Spleen (tissue), 13 donors: ENCODE measurements at places on chromosomes 3 and 15. TPM values are rescaled to one million over a fixed set of nuclear protein-coding genes. Genes with fewer than 3 reads are reported as not detected.

GRCh38 chr3:143031327-143031726, 30.0 kb downstream of the U2SURP start:
- H3K36me3 ChIP-seq: peaks cover 98% of the 10 kb centered on the region
- no peak overlapping the region for H3K27ac ChIP-seq
- no peaks in the 10 kb centered on the region for H3K27me3 ChIP-seq
- no peak overlapping the region for H3K4me3 ChIP-seq
- no peak for DNase-seq

GRCh38 chr3:110859336-110859735, 212.3 kb upstream of the NECTIN3 start:
- no peak overlapping the region for H3K27ac ChIP-seq
- H3K27me3 ChIP-seq: no peaks in the 10 kb centered on the region
- H3K4me3 ChIP-seq: no peak overlapping the region
- no peak for DNase-seq
- H3K4me1 ChIP-seq: no peaks in the 10 kb centered on the region

DNA sequence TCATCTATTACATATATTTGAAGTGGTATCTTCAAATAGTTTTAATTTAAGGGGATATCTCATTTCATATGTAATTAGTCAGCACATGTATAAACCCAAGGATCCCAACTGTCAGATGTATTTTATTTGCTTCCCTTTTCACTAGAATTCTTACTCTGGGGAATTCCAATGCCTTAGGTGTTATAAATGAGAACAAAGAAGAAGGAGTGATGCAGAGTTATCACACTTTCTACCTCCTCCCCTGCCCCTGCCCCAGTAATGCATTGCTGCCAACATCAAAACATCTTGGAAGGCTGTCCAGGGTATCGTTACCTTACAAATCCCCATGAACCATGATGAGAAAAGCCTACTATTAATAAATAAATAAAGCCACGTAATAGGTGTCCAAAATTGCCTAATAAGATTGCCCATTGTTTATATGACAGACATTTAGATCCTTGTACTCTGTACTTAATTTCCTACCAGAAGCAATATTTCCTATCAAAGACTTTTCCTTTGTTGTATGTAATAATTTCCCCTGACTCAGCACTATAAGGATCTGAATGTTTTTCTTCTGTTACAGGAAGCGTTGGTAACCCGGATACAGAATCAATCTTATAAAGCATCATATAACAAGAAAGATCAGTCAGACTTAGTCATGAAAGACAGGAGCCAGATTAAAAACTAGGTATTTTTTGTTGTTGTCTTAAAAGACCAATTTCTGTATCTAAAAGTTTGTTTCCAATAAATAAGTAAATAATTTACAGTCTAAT, 38.8 kb downstream of the CBLB start:
- H3K4me3 ChIP-seq: no peak overlapping the region
- DNase-seq: no peak
- no peaks in the 10 kb centered on the region for H3K27me3 ChIP-seq
- H3K36me3 ChIP-seq: no peaks in the 10 kb centered on the region

DNA sequence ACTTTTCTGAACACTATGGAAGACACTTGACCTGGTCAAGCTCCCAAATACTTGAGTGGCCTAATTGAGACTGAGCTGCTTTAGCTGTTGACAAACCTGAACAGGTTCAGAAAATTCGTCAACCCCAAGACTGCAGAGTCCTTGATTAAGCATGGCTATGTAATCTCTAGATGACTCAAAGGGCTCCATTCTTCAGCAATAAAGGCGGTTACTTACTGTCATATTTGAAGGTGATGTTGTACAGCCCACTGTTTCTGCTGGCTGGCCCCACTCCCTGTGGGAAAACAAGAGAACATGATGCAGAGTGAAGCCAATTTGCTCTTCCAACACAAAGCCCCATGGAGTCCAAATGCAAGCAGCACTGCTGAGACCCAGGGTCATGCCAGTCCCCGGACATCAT, 45.1 kb downstream of the IL17RD start:
- no peak for DNase-seq
- no peak overlapping the region for H3K4me3 ChIP-seq
- no peaks in the 10 kb centered on the region for H3K27me3 ChIP-seq

GRCh38 chr15:92091155-92091734, 237.7 kb downstream of the SLCO3A1 start:
- no peak overlapping the region for H3K4me3 ChIP-seq
- H3K27ac ChIP-seq: no peak overlapping the region
- no peaks in the 10 kb centered on the region for H3K27me3 ChIP-seq
- no peak for DNase-seq
- peaks cover 58% of the 10 kb centered on the region for H3K4me1 ChIP-seq

DNA sequence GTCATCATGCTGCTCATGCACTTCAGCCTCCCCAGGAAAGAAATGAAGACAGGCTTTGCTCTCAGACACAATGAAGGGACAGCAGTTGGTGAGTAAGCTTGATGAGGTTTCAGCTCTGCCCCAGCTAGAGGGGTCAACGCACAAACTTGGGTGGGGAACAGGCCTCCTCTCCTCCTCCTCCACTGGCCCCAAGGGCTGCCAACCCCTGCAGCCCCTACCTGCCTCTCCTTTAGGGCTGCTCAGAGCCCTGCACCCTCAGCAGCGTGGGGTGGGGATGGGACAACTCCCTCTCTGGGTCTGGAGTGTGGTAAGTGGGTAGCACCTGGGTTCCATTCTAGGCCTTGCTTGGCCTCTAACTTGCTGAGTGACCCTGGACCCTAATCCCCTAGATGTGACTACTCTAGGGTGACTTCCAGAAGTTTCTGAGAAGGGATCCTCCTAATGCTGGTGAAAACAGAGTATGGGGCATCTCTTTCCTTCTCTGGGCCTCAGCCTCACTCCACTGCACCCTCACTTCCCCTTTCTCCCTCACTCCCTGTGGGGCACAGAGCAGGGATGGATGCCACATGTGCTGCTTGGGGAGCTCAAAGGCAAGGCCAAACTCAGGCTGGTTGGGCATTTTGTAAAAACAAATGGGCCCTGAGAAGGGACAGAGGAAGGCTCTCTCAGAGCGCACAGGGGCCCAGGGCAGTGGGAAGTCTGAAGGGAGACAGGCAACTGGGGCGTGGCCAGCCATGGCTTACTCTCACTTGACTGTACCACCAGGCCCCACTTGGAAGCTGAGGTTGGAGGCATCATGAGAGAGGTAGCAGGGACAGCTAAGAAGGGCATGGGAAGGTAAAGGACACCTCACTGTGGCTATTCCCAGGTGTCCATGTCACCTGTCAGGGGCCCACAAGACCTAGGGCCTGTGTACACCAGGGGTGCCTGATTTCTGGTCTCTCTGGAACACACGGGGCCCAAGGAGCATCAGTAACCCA, 64.0 kb downstream of the SYNM start:
- no peak for DNase-seq
- peaks cover 14% of the 10 kb centered on the region for H3K4me1 ChIP-seq
- no peaks in the 10 kb centered on the region for H3K36me3 ChIP-seq
- no peak overlapping the region for H3K27ac ChIP-seq
- H3K27me3 ChIP-seq: no peaks in the 10 kb centered on the region

DNA sequence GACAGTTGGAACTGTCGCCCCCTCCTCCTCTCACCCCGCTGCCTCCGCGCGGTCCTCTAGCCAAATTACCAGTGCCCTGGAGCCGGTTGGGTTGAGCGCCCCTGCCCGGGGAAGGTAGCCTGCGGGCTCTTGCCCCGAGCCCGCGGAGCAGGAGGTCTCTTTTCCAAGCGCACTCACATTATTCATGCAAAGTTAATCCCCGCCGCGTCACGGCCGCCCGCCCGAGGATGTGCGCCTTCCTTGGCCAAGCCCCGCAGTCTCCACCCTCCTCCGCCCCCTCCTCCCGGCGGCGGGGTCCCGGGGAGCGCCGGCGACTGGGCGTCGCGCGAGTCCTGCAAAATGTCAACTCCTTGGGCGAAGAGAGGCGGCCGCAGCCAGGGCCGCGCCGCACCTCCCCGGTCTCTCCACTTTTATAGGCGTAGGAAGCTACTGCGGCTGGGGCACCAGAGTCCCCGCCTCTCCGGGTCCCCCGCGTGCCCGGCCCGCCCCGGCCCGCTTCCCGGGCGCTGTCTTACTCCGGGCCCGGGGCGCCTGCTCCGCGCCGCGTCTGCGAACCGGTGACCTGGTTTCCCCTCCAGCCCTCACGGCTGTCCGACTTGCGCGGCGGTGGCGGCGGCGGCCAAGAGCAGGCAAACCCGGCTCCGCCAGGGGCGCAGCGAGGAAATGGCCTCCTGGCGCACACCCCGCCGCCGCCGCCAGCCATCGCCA, at the start of gene THRB:
Gene THRB, minus strand, starts transcription at position 233 of the 708 bp plus-strand sequence.
- no peaks in the 10 kb centered on the region for H3K36me3 ChIP-seq
- DNase-seq: peak; percentile 89
- peaks cover 48% of the 10 kb centered on the region for H3K27me3 ChIP-seq
- H3K4me1 ChIP-seq: peaks cover 12% of the 10 kb centered on the region
- peak within 1 kb of the TSS; percentile 83 for H3K4me3 ChIP-seq
- peak within 1 kb of the TSS; percentile 91 for H3K27ac ChIP-seq

GRCh38 chr15:62462721-62463120, 297.6 kb upstream of the C2CD4B start:
- peak overlapping the region; percentile 22 for H3K27ac ChIP-seq
- no peak for DNase-seq
- H3K27me3 ChIP-seq: no peaks in the 10 kb centered on the region
- H3K4me1 ChIP-seq: no peaks in the 10 kb centered on the region
- H3K4me3 ChIP-seq: no peak overlapping the region

- no peaks in the 10 kb centered on the region for H3K4me1 ChIP-seq
- no peak overlapping the region for H3K4me3 ChIP-seq
- no peak for DNase-seq
- H3K36me3 ChIP-seq: no peaks in the 10 kb centered on the region
- no peak overlapping the region for H3K27ac ChIP-seq
Observed at GRCh38 chr15:33639051-33639450, 328.3 kb downstream of the RYR3 start.

DNA sequence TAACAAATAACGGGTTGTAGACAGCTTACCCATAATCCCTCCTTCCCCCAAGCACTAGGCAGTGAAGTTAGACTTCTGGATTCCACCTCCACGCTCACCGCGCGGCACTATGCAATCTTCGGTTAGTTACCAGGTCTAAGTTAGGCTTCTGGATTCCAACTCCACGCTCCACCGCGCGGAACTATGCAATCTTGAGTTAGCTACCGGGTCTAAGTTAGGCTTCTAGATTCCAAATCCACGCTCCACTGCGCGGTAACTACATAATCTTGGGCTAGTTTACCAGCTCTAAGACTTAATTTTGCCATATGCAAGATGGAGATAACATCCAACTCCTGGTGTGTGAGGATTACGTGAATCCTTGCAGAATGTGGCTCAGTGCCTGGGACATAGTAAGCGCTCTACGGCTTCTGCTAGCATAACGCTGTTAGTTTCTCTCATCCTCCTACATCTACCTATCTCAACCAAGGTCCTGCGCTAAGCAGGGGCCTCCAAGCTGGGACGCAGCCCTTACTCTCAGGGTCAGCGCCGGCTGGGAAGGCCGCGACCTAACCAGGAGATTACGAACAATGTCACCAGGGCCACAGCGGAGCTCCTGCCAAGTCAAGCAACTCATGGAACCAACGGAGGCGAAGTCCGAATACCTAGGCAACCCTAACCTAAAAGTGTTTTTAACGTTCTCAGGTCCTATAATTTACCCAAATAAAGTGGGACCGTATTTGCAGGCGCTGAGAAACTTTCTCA, 497 bp upstream of the RPLP1 start:
- H3K27ac ChIP-seq: peak overlapping the region; percentile 93
- DNase-seq: no peak
- H3K4me1 ChIP-seq: peaks cover 14% of the 10 kb centered on the region
- no peaks in the 10 kb centered on the region for H3K27me3 ChIP-seq
- peaks cover 30% of the 10 kb centered on the region for H3K36me3 ChIP-seq
- H3K4me3 ChIP-seq: peak overlapping the region; percentile 91

- H3K36me3 ChIP-seq: no peaks in the 10 kb centered on the region
- H3K4me3 ChIP-seq: peak overlapping the region; percentile 49
- no peaks in the 10 kb centered on the region for H3K27me3 ChIP-seq
- H3K27ac ChIP-seq: peak overlapping the region; percentile 96
Observed at GRCh38 chr3:17742880-17743657, 638 bp upstream of the TBC1D5 start.

DNA sequence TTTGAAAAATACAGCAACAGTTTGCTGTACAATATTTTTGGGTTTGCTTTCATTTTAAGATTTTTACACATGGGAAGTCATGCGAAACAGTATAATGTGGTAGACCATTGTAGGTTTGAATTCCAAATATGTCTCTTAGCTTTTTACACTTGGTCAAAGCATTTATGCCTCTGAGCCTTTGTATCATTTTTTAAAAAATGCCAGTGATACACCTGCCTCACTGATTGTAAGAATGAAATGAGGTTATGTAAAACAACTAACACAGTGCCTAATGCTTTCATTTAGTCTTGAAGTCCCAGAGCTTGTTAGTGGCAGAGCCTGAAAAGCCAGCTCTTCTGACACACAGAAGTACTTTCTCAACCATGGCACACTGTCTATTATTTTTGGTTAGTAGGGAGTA, 202.0 kb downstream of the UBE2E2 start:
- H3K4me1 ChIP-seq: peaks cover 15% of the 10 kb centered on the region
- no peaks in the 10 kb centered on the region for H3K27me3 ChIP-seq
- H3K36me3 ChIP-seq: no peaks in the 10 kb centered on the region

DNA sequence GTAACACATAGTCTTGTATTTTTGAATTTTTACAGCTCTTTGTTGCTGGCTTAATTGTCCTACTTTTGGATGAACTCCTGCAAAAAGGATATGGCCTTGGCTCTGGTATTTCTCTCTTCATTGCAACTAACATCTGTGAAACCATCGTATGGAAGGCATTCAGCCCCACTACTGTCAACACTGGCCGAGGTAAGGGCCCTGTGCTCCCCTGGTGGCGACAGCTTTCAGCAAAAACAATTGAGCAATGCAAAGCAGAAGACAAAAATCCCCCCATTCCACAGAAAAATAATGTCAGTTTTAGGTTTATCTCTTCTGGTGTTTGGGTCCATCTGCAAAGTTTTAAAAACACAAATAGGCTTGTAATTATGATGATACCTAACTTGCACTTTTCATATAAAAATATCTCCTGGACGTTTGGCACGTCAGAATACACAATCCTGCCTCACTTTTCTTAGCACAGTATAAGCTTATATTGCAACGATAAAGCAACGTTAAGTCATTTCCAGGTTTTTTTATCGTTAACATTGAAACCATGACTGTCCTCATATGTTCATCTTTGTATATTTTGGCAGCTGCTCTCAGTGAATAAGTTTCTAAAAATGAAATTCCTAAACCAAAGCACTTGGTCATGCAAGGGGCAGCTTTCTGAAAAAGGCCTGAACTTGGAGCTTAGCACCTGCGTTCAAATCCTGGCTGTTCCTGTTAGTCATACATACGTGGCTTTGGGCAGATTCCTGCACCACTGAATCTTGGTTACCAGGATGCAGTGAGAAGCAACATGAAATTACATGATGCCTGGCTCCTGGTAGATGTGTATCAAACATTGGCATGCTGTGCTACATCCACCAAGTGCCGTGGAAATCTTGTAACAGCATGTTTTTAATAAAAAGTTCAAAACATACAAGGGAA, 8.5 kb downstream of the SEC61A1 start:
- no peak for DNase-seq
- no peaks in the 10 kb centered on the region for H3K27me3 ChIP-seq
- H3K36me3 ChIP-seq: peaks cover 88% of the 10 kb centered on the region
- no peak overlapping the region for H3K4me3 ChIP-seq
- H3K27ac ChIP-seq: no peak overlapping the region
- H3K4me1 ChIP-seq: peaks cover 9% of the 10 kb centered on the region

GRCh38 chr3:170740726-170741591, 129.0 kb downstream of the RPL22L1 start:
- no peaks in the 10 kb centered on the region for H3K4me1 ChIP-seq
- no peak for DNase-seq
- no peak overlapping the region for H3K4me3 ChIP-seq
- no peaks in the 10 kb centered on the region for H3K36me3 ChIP-seq
- H3K27me3 ChIP-seq: no peaks in the 10 kb centered on the region

Gene PTX3
- 3.3 TPM for polyA plus RNA-seq

Gene GOLGA6D
- polyA plus RNA-seq: not detected

Gene SAMD7
- polyA plus RNA-seq: 0.08 TPM

Gene CLCN2
- 2.1 TPM for polyA plus RNA-seq

Gene PIK3CB
- 4.6 TPM for polyA plus RNA-seq

Gene PRSS50
- polyA plus RNA-seq: not detected

Gene FES
- polyA plus RNA-seq: 39.5 TPM
